T-helper 2 cell treated with Interferon-gamma antibody and Interleukin-4, amounts not matched to agents 5 μg/mL and 100 μg/mL, for 36 hours (primary cell): ENCODE measurements at places on chromosomes 2 and 18.

DNA sequence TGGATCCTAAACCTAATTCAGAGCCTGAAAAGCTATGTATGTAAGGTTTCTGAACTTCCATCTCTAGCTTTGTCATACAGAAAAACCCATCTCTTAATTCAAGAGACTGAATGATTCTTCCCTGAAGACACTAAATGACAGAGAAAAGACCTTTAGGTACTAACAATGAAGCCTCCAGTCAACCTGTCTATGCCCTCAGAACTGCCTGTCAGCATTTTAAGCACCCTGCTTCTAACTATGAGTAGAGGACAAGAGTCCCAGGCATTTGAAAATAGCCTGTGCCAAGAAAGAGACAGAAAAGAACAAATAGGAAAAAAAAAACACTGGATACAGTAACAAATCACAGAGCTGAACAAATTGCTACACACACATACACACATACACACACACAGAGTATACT lies 48.6 kb downstream of the AP1S3 start:
- H3K27ac ChIP-seq, result no peak overlapping the region
- H3K4me1 ChIP-seq, result no peaks in the 10 kb centered on the region
- no peak for DNase-seq
- H3K36me3 ChIP-seq, result peaks cover 5% of the 10 kb centered on the region

GRCh38 chr2:25618676-25619075 lies 54.7 kb downstream of the DTNB start:
- H3K4me3 ChIP-seq, result no peak overlapping the region
- H3K27ac ChIP-seq, result no peak overlapping the region
- H3K4me1 ChIP-seq, result peaks cover 1% of the 10 kb centered on the region
- peaks cover 4% of the 10 kb centered on the region for H3K36me3 ChIP-seq

- no peak for DNase-seq
- no peaks in the 10 kb centered on the region for H3K27me3 ChIP-seq
- no peak overlapping the region for H3K4me3 ChIP-seq
- no peak overlapping the region for H3K27ac ChIP-seq
These were observed 1045.2 kb upstream of the NRXN1 start for GRCh38 chr2:52077159-52077558.

DNA sequence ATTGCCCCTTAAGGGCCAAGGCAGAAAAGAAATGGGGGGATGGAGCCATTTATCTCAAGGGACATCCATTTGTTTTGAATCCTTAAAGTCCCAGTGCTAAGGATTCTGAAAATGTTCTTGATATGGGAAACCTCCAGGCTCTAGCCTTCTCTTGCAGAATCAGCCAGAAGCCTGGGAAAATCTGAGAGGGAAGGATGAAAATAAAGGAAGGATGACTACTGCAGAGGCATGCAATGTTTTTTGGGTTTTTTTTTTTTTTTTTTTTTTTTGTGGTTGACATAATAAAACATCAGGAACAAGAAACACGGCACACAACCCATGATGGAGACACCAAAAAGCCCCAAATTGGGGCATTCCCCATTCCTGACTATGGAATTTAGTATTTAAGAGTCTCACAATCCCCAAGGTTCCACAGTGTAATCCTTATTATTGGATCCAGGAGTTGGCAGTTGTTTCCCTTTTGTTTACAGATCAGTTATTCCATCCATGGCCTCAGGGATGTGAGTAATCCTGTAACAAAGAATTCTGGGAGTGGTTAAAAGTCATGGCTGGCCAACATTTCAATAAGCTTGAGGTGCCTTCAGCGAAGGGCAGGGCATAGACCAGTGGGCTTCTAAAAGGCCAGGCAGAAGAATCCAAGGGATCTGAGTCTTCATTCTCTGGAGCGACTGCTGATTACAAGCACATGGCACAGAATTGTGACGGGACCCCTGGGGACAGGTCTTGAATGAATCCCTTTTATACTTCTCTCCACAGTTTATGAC lies 337.5 kb downstream of the GULP1 start:
- H3K4me1 ChIP-seq, result no peaks in the 10 kb centered on the region
- H3K4me3 ChIP-seq, result no peak overlapping the region
- no peaks in the 10 kb centered on the region for H3K27me3 ChIP-seq
- no peak for DNase-seq
- no peak overlapping the region for H3K27ac ChIP-seq
- H3K36me3 ChIP-seq, result no peaks in the 10 kb centered on the region

DNA sequence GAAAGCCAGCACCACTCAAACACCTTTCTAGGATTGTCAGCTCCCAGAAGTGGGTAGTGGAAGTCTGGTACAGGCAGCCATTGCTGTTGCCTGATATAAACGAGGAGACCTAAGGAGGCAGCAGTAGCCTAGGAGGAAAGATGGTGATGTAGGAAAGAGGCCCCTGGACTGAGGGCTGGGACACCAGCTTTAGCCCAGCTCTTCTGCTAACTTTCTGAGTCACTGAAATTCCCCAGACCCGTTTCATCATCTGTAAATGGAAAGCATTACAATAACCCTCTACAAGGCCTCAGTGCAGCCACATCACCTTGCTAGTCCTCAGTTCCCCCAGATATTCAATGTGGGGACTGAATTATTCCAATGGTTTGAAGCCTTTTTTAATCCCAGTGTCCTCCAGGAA lies 336.5 kb downstream of the TNS1 start:
- H3K4me3 ChIP-seq, result no peak overlapping the region
- DNase-seq, result no peak
- H3K27me3 ChIP-seq, result no peaks in the 10 kb centered on the region
- peaks cover 2% of the 10 kb centered on the region for H3K36me3 ChIP-seq

- no peaks in the 10 kb centered on the region for H3K27me3 ChIP-seq
- no peaks in the 10 kb centered on the region for H3K4me1 ChIP-seq
- H3K36me3 ChIP-seq, result no peaks in the 10 kb centered on the region
- H3K4me3 ChIP-seq, result no peak overlapping the region
- DNase-seq, result no peak
These were observed 50.0 kb upstream of the ACYP2 start for GRCh38 chr2:54065411-54065810.

GRCh38 chr2:241217320-241218031 lies 29.0 kb downstream of the ANO7 start:
- peaks cover 10% of the 10 kb centered on the region for H3K4me1 ChIP-seq
- peak; percentile 60 for DNase-seq
- peaks cover 26% of the 10 kb centered on the region for H3K27me3 ChIP-seq

DNA sequence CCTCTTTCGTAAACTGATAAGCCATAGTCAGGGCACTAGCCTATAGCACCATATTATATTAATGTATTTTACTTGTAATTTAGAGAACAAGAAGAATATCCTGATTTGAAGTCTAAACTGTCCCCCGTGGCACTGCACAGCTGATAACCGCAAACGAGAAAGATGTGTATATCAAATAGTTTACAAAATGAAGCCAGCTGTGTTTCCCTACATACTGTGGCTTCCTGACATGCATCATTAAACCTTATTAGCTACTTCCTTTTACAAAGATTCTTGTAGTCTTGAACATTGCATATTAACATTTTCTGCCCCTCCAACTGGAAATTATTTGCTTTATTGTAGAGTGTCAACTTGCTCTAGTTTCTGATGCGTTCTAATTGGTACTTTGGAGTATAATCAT lies 153.5 kb upstream of the NFATC1 start:
- H3K27ac ChIP-seq, result no peak overlapping the region
- no peak for DNase-seq
- H3K36me3 ChIP-seq, result no peaks in the 10 kb centered on the region
- peaks cover 5% of the 10 kb centered on the region for H3K4me1 ChIP-seq
- H3K4me3 ChIP-seq, result no peak overlapping the region
- H3K27me3 ChIP-seq, result no peaks in the 10 kb centered on the region

DNA sequence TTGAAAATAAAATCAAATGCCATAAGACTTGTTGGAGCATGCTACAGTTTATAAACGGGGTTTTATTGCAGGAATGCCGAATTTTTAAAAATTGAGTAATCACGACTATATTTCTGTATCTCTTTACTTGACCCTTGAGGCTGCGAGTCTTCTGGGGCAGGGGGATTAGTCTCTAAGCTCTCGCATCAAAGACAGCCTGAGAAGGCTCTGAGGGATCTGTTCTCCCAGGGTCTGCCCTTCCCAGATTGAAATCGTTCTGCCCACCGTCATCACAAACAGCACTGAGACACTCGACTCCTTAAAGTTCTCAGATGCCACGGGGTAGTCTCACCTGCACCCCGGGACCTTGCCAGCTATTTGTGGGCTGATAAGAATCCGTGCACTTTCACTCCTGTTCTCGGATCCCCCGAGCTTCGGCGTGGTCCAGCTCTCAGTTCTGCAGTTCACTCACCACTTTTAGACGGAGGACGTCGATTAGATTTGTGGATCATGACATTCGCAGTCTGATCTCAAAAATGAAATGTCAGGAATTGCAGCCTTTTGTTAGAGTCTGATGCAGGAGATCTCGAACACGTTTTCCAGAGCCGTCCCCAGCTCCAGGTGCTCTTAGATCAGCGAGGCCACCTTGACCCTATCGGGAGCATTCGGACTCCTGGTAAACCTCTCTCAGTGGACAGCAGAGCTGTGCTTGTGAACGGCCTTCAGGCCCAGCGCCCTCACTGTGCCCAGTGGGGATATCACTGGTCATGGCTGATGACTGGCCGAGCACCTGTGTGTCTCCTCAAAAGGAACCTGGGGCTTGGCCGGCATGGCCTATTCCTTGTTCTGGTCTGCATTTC lies 43.0 kb downstream of the TWIST2 start:
- H3K36me3 ChIP-seq, result no peaks in the 10 kb centered on the region
- no peaks in the 10 kb centered on the region for H3K4me1 ChIP-seq
- DNase-seq, result no peak

GRCh38 chr2:232219496-232219870 lies 159.1 kb upstream of the ALPP start:
- H3K27me3 ChIP-seq, result no peaks in the 10 kb centered on the region
- no peak overlapping the region for H3K27ac ChIP-seq
- H3K36me3 ChIP-seq, result no peaks in the 10 kb centered on the region
- DNase-seq, result no peak
- H3K4me3 ChIP-seq, result no peak overlapping the region

DNA sequence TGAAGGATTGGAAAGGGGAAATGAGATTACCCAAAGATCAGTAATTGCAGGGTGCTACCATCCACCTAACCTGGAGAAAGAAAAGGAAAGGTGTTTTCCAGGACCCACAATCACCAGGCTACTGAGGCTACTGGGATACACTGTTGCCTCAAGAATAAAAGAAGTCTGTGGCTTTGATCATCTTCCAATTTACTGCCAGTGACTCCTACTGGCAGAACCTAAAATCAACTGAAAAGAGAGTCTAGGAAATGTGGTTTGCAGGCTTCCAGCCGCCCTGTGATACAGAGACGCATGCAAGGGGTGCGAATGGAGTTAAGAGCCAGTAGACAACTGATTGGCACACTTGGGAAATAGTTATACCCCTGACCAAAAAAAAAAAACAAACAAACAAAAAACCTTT lies 16.6 kb upstream of the TTL start:
- H3K27me3 ChIP-seq, result peaks cover 39% of the 10 kb centered on the region
- H3K4me1 ChIP-seq, result no peaks in the 10 kb centered on the region
- no peak overlapping the region for H3K27ac ChIP-seq
- H3K4me3 ChIP-seq, result no peak overlapping the region
- DNase-seq, result no peak

- peaks cover 27% of the 10 kb centered on the region for H3K27me3 ChIP-seq
- DNase-seq, result no peak
- H3K27ac ChIP-seq, result no peak overlapping the region
These were observed 8.3 kb downstream of the EFR3B start for GRCh38 chr2:25050128-25050527.

- no peak for DNase-seq
- no peak overlapping the region for H3K27ac ChIP-seq
- no peaks in the 10 kb centered on the region for H3K36me3 ChIP-seq
- H3K27me3 ChIP-seq, result no peaks in the 10 kb centered on the region
- H3K4me1 ChIP-seq, result no peaks in the 10 kb centered on the region
These were observed 197.8 kb downstream of the RDH14 start for GRCh38 chr2:18362696-18363095.

DNA sequence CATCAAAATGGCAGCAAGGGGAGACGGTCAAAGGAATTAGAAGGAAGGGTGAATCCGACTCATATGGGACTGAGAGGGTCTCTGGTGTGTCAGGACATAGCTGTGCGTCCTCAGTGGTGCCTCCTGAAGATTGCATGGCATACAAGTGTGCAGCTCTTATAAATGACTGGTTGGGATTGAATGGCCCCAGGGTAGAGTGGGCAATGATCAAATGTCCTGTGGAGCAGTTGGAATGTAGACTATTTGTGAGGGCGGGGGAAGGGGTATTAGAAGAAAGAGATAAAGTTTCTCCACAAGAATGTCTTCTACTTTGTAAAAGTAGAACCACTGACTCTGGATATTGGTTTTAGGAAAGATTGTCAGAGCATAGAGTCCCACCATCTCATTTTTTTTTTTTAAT lies 24.6 kb downstream of the CTLA4 start:
- DNase-seq, result no peak
- peak overlapping the region; percentile 27 for H3K27ac ChIP-seq
- H3K4me3 ChIP-seq, result no peak overlapping the region
- no peaks in the 10 kb centered on the region for H3K27me3 ChIP-seq

DNA sequence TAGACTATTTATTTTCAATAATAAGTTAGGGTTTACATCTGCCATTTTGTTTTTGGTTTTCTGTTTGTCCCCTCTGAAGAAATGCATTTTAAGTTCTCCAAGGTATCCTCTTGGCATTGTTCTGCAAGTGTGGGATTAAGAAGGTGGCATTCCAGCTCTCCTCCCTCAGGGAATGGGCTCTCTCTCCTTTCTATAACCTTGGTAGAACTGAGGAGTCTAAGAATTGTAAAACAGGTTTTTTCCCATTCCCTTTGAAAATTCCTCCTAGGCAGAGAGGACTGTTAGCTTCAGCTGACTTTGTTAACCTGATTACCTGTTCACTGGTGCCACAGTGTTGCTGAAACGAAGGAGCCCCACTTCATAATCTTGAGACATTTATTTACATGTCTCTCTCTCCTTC lies 26.1 kb upstream of the RAB1A start:
- no peaks in the 10 kb centered on the region for H3K36me3 ChIP-seq
- H3K27ac ChIP-seq, result no peak overlapping the region

DNA sequence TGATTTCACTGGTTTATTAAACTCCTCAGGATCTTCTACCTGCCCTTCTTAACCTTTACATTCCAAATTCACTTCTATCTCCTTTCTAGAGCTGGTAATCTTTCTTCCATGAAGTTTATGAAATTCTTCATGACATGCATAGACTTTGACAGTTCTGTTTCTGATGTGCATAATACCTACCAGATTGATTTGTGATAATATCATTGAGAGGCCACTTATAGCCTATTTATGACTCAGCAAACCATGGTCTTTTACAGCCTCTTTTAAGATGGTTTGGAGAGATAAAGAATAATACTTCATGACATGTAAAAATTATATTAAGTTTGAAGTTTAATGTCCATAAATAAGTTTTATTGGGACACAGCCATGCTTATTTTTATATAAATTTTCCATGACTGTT lies 14.0 kb downstream of the SCN2A start:
- no peak overlapping the region for H3K4me3 ChIP-seq
- no peaks in the 10 kb centered on the region for H3K4me1 ChIP-seq
- no peaks in the 10 kb centered on the region for H3K36me3 ChIP-seq
- DNase-seq, result no peak
- H3K27ac ChIP-seq, result no peak overlapping the region

- H3K27ac ChIP-seq, result no peak overlapping the region
- no peak for DNase-seq
- H3K27me3 ChIP-seq, result no peaks in the 10 kb centered on the region
- peaks cover 14% of the 10 kb centered on the region for H3K4me1 ChIP-seq
- peaks cover 66% of the 10 kb centered on the region for H3K36me3 ChIP-seq
- no peak overlapping the region for H3K4me3 ChIP-seq
These were observed 41.7 kb downstream of the ST3GAL5 start for GRCh38 chr2:85847051-85847588.
